ENCODE measurements at places on chromosomes 7 and 10.

DNA sequence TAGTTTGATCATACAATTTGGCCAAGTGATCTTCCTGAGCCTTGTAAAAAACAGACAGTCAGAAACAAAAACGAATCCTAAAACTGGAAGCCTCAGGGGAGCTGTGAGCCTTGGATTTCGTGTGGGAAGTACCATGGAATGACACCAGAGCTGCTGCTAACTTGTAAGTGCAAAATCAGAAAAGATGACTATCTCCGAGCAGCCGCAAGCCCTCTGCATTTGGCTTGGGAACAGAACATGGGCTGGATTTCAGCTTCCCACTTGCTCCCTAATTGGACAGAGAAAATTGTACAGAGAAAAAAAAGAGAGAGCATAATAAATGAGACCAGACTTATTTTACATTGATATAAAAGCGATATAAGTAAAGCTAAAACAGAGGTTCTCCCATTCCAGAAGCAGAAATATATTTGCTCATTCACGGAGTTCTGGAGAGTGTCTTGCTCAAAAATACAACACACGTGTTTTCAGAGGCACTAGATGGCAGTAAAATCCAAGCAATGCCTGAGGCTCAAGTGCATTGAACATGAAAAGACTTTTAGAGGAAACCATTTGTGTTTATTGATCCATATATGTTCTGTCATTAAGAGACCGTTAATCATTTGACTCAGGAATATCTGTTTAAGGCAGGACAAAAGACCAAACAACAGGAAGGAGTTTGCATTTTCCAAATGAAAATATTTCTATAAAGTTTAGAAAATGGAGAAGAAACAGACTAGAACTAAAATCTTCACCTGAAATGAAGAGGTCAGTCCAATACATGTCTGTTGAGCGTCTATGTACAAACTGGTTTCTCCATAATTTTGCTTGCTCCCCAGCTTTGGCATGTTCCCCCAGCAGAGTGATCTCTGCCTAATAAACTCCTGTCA is 78.3 kb upstream of the SLC26A5 start:
- DNase-seq, result no peak

- no peak for DNase-seq
Measured at GRCh38 chr7:38054199-38054598, 123.8 kb upstream of the STARD3NL start.

- DNase-seq, result no peak
Measured at GRCh38 chr7:47807756-47808155, 140.5 kb downstream of the PKD1L1 start.

- DNase-seq, result no peak
Measured at GRCh38 chr7:883055-884021, 7.0 kb downstream of the GET4 start.

- no peak for DNase-seq
Measured at GRCh38 chr10:123470336-123470921, 195.7 kb upstream of the GPR26 start.

GRCh38 chr7:128795129-128795528 is 3.4 kb downstream of the CCDC136 start:
- DNase-seq, result no peak

DNA sequence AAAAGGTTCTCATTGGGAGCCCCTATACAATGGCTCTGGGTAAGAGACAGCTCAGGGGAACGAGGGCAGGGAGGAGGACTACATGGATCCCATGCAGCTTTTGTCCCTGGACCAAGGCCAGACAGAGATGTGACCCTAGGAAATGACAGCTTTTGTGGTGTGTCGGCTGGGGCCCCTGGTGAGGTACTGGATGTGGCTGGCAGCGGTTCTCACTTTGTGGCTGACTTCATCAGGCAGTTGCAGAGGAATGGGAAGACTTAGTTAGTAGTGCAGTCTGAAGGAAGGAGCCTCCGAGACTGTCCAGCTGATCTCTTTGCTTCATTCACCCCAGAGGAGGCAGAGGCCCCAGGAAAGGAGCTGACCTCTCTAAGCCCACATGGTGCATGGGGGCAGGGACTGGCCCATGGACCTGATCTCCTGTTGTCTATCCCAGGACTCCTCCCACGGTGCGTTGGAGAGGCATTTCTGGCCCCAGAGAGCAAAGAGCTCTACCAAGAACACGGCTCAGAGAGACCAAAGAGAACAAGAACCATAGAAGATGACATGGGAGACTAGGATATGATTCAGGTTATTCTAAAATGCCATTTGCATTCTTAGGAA is 202.9 kb downstream of the RPS24 start:
- DNase-seq, result no peak

DNA sequence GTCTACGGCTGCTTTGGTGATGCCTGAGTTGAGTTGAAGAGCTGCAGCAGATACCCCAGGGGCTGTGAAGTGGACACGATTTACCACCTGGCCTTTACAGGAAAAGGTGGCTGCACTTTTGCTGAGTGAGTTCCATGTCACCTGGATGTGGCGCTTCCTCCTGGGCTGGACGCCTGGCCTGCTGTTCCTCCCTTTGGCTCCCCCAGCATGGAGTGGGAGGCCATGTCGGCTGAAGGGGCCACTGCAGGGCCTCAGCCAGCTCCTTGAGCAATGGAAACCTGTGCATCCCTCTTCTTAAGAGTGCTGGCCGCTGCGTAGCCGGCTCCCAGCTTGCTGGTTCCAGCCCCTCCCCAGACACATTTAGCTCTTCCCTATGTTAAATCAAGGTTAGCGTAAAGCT is 221.0 kb downstream of the GLRX3 start:
- DNase-seq, result no peak
